ENCODE measurements at places on chromosomes 16 and 17.
A peak's percentile ranks its signal among the peaks of the same experiment; 100 is the strongest.

GRCh38 chr16:12901204-12901596, 198 bp upstream of the SHISA9 start:
- DNase-seq: no peak

DNA sequence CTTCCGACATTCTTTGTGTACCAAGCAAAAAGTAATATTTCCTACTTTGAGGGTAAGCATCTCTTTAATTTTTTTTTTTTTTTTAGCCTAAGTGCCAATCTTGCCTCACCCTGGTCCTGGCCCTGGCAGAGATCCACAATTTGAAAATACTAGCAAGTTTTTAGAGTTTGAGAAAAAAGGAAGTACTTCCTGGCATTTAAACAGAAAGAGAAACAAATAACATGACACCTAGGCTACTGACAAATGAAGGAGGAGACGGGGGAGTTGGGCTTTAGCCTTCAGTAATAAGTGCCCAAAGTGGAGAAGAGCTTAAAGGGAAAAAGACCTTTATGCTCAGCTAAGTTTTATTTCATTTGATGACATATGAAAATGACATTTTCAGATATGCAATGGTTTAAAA, 92.8 kb downstream of the HS3ST3A1 start:
- DNase-seq: no peak

GRCh38 chr16:15482068-15482747, 47.8 kb downstream of the BMERB1 start:
- peak; percentile 84 for DNase-seq

GRCh38 chr16:57938484-57938883, 32.4 kb downstream of the CNGB1 start:
- DNase-seq: no peak

GRCh38 chr17:50589095-50589705, 28.7 kb downstream of the CACNA1G start:
- DNase-seq: no peak

- DNase-seq: no peak
Observed at GRCh38 chr17:77120868-77121267, 19.9 kb upstream of the SEC14L1 start.

DNA sequence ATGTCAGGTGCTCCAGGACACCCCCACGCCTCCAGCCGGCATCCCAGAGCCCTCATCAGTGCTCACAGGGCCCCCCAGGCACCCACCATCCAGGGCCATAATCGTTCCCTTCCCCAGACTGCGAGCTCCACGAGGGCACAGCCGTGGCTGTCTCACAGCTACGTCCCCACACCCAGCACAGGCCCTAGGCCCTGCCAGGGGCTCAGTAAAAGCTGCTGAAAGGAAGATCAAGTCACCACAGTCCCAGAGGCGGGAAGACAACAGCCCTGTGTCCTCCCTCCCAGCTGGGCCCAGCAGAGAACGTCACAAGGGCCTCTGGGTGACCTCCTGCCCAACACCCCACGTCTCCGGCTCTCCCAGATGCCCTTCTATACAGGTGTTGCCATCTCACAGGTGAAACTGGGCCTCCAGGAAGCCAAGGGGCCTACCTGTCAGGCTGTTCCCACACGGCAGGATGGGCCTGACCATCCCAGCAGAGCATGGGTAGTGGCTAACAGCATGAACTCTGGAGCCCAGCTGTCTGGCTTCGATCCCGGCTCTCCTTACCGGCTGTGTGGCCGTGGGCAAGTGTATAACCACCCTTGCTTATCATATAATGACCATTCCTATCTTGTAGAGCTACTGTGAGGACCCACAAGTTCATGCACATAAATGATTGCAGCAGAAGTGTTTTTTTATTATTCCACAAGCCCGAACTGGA, 17.9 kb downstream of the ARL2BP start:
- no peak for DNase-seq

DNA sequence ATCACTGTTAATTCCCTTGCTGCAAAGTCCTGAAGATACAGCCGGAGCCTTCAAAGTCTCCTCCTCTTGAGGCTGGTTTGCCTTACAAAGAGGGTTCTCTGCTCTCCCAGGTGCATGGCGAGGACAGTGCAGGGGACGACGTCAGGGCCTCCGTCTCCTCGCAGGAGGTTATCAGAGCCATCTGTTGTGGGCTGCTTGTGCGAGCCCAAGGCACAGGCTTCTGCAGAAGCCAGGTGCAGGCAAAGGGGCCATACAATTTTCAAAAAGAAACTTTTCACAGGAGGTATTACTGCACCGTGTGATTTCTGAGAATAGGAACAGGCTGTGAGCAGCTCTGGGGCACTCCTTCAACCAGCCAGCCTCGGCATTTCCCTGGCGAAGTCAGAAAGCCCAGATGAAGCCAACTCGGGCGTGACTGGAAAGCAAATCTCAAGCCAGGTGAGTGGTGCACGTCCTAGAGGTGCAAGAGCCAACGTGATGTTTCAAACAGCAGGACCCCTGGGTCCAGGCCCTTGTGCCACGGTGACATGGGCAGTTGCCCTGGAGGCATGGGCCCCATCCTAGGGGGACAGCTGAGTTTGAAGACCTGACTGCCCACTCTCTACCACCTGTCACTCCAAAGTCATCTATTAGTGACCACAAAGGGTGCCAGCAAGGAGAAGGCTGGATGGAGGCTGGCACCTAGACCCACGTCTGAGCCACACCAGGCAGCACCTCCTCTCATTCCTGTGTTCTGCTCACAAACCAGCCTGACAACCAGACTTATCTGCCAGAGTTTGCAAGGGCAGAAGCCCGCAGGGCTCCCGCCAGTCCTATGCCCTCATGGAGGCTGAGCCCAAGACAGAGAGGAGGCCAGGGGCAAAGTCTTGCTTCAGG, 68.6 kb downstream of the SMPD3 start:
- no peak for DNase-seq

GRCh38 chr16:2611499-2611862, 70.8 kb upstream of the KCTD5 start:
- DNase-seq: no peak

GRCh38 chr16:53421248-53421647, 13.0 kb upstream of the RBL2 start:
- no peak for DNase-seq

- DNase-seq: no peak
Observed at GRCh38 chr17:31609331-31609730, 217.9 kb downstream of the RAB11FIP4 start.

DNA sequence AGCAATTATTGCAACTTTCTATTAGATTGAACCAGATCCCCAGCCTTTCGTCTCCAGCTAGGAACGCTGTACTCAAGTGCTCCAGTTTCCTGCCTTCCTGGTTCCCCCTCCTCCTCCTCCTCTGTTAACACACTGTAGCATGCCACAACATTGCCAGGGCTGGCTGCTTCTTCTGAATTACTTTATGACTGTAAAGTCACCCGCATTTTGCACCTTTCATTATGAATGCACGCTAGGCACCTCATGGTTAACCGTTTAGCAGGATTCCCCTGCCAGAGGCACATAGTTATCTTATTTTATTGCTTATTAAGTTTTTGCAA, 4.5 kb downstream of the ZNF423 start:
- no peak for DNase-seq

DNA sequence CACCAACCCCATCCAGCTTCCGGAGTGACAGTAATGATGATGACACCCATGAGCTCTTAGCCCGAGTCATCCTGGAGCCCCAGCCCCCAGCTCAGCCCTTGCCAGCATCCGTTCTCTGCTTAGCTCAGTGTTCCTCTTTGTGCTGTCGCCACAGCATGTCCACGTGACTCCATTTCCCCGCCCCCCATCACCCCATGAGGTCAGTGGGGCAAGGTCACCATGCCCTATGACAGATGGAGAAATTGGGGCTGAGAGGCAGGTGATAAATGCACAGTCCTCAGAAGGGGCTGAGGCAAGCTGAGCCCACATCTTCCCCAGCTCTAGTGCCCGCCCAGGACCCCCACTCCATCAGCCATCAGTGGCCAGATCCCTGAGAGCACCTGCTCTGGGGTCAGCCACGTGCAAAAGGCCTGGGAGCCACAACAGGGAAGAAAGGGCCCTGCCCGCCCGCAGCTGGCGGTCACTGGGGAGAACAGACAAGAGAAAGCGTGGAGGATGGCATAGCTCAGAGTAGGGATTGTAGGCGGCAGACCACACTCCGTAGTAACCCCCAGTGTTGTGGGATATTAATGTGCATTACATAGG, 17.1 kb downstream of the ITGB4 start:
- DNase-seq: peak; percentile 54

- no peak for DNase-seq
Observed at GRCh38 chr16:21664801-21665492, 1.2 kb downstream of the OTOA start.

DNA sequence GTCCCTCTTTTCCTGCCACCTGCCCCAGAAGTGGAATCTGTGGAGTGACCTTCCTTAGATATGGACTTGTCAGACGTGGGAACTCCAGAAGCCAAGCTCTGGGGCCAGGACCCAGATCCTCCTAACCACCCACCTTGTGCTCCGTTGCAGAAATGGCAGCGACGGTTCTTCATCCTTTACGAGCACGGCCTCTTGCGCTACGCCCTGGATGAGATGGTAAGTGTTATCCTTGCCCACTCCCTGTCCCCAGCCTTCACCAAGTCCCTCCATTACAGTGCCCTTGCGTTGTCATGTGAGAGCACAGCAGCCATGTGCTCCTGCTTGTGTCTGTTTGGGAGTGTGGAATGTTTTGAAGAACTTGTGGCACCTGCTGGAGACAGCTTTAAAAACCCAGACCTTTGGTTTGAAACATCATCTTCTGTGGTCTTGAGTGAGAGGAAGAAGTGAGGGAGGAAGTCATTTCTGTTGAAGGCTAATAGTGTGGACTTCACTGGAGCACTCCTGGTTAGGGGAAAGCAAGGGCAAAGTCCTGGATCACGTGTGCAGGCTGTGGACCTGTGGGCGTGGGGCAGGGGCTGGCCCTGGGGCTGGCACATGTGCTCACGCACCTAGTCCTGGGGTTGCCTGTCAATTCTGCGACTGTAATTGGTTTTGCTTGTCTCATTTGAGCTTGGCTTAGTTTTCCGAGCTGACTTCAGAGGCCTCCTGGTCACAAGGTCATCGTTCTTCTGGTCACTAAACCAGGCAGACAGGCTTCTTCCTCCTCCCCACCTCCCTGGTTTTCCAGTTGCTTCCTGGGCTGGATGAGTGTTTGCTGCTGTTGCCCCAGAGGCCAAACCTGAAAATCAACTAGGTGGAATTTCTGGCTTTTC, 35.8 kb downstream of the MPRIP start:
- no peak for DNase-seq

- no peak for DNase-seq
Observed at GRCh38 chr16:88102597-88102996, 151.4 kb downstream of the BANP start.

DNA sequence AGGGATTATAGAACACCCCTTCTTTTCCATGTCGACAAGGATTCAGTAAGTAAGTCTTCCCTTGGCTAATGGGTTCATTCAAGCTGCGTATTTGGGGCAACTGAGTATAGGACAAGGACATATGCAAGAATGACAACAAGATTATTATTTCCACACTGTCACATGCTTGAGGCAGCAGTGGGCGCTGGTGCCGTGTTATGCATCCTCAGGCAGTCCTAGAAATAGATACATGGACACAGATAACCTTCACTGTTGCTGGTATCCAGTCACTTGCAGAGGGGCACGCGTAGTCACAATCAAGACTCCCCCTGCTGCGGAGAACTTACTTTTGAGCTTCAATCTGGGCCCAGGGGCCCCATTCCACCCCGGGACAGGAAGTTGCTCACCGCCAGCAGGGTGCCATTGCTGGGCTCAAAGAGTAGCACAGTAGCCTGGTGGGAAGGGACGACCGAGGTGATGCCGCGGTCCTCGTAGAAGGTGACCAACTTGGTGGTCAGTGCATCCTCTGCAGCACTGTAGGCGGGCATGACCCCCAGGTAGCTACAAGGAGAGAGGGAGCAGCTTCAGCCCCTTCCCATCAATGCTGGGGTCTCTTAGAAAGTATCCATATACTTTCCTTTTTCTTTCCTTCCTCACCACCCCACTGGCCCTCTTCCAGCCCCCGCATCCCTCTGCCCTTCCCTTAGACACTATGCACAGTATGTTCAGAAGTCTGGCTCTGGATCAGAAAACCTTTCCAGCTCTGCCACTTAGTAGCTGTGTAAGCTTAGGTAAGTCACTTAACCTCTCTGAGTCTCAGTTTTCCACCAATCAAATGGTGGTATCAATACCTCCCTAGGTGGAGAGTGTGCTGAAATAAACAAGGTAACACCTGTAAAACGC, 804 bp downstream of the CRYM start:
- no peak for DNase-seq

GRCh38 chr16:15564604-15565339, 78.2 kb downstream of the MARF1 start:
- no peak for DNase-seq

- DNase-seq: no peak
Observed at GRCh38 chr16:25217921-25218320, 1.2 kb downstream of the AQP8 start.

GRCh38 chr16:11955713-11956123, 9.3 kb upstream of the TNFRSF17 start:
- DNase-seq: peak; percentile 98

DNA sequence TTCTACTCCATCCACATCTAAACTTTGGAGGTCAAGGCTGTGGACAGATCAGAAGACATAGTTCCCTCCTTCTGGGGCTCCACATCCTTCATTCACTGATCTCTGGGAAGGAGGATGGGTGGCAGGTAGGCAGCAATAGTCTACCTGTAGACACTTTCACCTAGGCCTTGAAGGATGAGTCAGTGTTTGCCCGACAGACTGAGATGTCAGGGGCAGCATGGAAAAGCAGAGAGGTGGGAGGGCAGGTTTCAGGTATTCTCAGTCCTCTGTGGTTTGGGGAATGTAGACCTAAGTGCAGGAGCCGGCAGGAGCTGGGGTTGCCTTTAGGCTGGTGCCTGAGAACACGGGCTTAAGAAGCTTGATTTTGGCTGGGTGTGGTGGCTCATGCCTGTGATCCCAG, 171.9 kb upstream of the ZNF267 start:
- DNase-seq: no peak

GRCh38 chr16:8173111-8173644, 417.1 kb downstream of the TMEM114 start:
- peak; percentile 68 for DNase-seq

DNA sequence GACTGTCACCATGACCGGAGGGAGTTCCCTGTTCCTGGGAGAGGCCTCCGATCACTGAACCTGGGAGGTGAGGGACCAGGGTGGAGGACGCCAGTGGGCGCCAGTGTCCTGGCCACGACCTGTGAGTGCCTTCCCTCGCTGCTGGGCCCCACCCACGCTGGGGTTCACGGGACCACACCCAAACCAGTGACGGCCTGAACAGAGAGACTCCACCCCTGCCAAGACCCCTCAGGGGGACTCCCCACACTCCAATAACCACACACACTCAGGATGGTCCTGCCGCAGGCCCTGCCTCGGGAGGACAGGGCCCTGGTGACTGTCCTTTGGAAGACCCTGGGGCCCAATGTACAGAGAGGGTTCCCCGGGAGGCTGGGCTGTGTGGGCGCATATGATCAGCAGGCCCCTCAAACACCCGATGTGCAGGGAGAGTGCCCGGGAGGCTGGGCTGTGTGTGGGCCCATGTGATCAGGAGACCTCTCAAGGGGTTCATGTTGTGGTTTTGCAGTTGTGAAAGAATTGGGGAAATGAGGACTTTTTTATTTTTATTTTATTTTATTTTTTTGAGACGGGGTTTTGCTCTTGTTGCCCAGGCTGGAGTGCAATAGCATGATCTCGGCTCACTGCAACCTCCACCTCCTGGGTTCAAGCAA, 26.6 kb downstream of the TPSD1 start:
- no peak for DNase-seq

- no peak for DNase-seq
Observed at GRCh38 chr16:56713794-56714193, 16.1 kb upstream of the NUP93 start.

- no peak for DNase-seq
Observed at GRCh38 chr17:82325286-82326180, 8.0 kb downstream of the SECTM1 start.

GRCh38 chr17:76189741-76190140, 48.7 kb upstream of the FOXJ1 start:
- DNase-seq: no peak

All from fibroblast of skin of scalp (primary cell).